K562 (cell line): ENCODE measurements at places on chromosomes 4 and X.

DNA sequence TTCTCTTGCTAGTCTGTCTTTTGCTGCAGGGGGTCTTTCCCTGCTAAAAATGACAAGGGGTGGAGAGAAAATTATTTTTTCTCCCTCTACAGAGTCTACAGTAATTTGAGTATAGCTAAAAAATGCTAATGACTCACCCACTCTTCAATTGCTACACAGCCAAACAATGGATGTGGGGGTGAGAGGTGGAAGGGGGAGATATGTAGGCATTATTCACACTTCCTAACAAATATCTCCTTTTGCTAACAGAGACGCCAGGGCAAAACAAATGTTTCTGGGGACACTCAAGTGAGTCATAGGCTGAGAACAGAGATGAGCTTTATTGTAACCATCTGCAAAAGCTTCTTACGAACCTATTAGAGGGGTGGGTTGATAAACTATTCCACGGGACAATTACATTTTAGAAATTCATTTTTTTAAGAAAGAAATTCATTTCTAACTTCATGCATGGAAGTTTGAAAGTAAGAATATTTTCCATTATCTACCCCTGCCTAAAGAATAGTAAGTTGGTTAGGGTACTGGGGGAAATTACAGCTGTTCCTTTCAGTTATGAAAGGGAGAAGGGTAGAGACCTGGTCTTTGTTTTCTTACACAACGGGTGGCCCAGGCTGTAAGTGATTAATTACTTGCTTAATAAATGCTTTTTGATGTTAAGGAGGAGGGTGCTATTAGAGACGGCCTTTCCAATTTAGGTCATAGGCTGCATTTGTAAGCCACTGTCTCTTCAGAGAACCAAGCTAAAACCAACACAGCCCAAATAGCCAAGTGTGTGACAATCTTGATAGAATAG, 12.8 kb downstream of the SCD5 start:
- DNase-seq: peak; percentile 22

DNA sequence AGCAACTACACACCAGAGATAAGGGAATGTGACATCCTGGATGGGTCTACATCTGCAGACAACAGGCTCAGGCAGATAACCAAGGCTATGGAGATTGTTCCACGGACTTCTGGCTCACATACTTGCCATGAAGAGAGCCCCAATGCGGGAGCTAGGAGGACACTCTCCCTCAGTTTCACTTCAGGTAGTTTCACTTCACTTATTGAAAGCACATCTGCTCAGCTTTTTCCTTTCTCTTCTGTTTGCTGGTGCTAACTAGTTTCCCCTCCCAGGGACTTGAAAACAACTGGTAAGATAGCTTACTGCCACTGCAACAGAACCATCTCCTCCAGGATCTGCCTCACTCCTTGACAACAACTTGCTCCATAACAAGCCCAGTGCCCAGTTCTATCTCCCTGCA, 1.4 kb upstream of the CT47C1 start:
- no peak for DNase-seq

DNA sequence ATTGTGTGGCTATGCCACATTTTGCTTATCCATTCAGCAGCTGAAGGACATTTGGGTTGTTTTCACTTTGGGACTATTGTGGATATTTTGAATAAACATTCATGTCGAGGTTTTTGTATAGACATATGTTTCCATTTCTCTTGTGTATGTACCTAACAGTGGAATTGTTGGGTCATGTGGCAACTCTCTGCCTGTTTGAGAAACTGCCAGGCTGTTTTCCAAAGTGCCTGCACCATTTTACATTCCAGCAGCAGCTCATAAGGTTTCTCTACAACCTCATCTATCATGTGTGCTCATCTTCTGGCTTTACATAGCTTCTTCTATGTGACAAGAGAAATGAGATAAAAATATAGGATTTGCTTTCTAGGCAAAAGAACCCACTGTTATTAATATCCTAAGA, 29.5 kb upstream of the TSPAN5 start:
- DNase-seq: no peak

- DNase-seq: no peak
These were observed 89.4 kb upstream of the DKK2 start for GRCh38 chr4:107125496-107125895.

DNA sequence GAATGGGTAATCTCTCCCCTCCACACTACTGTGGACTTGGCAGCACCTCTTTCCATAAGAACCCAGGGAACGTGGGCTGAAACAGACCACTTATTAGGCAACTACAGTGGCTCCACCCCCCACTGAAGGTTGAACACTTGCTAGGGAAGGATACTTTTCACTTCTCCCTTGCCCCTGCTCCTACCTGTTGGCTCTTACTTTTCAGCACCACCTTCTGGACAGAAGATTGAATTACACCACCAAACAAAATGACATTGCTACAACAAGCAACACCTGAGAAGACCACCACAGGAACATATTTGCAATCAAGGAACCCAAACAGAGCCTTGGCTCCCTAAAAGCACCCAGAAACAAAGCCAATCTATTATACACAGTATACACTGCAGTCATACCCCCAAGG, 132.1 kb upstream of the CXCL13 start:
- DNase-seq: peak; percentile 47

DNA sequence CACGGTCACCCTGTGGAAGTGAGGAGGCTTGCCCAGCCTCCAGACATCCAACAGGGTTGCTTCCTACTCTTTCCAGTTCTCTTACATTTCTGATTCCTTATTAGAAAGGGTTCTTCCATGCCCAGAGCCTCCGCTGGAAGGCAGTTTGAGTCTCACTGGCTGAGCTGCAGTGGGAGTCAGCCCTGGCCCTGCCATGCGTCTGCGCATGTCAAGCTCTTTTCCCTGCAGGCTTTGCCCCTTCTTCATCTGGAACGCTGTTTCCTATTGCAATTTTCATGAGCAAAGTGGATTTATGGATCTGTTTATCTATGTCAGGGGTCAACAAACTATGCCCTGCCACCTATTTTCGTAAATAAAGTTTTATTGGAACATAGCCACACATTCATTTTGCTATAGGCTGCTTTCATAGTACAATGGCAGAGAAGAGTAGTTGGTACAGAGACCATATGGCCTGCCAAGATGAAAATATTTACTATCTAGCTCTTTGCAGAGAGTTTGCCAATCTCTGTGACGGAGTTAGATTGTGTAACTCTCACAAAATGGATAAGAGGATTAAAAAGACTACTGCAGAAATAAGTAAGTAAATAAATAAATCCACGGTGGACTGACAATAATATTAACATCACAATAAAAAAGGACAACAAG, 3.9 kb upstream of the CHRNA9 start:
- no peak for DNase-seq

DNA sequence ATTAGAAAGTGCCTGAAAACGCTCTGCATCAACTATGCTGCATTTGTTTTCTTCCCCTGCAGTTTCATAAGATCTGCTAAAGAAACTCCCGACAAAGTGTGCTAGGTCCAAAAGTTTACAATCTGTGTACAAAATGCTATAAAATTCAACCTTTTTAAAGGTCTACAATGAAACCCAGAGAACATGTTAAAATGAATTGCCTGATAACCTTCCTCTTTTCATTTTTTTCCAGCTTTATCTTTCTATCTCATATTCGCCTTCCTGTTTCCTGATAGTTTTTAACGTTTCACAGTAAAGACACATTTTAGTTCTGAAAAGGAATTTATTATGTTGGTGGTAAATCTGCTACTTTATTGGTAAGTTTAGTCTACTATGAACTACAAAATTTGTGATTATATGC, 9.5 kb upstream of the HPGDS start:
- DNase-seq: no peak

GRCh38 chr4:81685104-81685503, 213.4 kb upstream of the RASGEF1B start:
- no peak for DNase-seq

DNA sequence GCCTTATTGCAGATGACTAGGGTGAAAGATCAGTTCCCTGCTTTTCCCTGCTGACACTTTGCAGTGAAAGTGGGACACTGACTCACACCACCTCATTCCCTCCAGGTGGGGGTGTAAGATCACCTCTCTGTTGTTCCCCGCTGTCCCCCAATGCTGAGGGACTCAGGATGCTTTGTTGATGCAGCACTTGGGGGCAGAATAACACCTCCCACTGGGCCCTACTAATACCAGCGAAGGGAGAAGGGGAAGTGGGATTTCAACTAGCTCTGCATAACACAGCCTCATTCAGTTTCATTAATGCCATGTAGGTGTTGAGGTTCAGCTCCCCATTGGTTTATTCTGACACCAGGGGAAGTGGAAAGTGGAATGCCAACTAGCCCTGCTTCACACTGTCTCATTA, 43.6 kb upstream of the IL1RAPL2 start:
- DNase-seq: no peak

- no peak for DNase-seq
These were observed 504.5 kb upstream of the GALNTL6 start for GRCh38 chr4:171308661-171309060.

DNA sequence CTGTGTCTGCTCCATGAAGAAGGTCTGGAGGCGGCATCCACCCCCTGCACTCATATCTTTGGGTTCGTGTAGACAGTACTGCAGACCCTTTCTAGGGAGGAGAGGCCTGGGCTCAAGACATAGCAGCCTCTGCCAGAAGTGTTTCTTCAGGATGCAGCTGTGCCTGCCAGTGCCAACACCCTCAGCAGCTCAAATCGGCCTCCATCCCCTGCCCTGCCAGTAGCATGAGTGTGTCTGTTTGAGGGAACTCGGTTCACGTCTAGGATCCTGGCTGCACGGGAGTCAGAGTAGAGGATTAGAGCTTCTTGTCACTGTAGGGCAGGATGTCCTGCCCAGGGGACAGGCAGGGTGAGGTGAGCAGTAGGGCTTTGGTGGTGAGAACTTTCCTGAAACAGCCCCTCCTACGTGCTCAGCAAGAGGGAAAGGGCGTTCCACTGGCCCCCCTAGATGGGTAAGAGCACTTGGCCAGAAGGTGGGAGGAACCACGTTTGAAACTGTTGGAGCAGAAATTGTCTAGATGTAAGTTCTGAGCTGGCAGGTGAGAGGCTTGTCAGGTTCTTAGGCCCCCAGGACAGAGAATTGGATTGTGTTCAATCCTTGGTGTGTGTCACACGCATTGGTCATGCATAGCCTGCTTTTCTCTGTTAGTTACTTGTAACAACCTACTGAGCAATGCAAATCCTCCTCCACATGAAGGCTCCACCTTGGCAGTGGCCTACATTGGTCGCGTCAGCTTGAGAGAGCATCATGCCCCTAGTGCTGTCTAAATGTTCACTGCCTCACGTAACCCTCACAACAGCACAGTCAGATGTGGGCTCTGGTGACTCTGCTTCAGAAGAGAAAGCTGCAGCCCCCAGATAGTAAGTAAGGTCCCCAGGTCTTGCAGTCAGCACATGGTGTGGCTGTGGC, 25.8 kb upstream of the FAM193A start:
- no peak for DNase-seq

- DNase-seq: no peak
These were observed 867.6 kb downstream of the FAT4 start for GRCh38 chr4:126182336-126182735.

- no peak for DNase-seq
These were observed 259.4 kb upstream of the PCDH7 start for GRCh38 chr4:30460818-30461217.

DNA sequence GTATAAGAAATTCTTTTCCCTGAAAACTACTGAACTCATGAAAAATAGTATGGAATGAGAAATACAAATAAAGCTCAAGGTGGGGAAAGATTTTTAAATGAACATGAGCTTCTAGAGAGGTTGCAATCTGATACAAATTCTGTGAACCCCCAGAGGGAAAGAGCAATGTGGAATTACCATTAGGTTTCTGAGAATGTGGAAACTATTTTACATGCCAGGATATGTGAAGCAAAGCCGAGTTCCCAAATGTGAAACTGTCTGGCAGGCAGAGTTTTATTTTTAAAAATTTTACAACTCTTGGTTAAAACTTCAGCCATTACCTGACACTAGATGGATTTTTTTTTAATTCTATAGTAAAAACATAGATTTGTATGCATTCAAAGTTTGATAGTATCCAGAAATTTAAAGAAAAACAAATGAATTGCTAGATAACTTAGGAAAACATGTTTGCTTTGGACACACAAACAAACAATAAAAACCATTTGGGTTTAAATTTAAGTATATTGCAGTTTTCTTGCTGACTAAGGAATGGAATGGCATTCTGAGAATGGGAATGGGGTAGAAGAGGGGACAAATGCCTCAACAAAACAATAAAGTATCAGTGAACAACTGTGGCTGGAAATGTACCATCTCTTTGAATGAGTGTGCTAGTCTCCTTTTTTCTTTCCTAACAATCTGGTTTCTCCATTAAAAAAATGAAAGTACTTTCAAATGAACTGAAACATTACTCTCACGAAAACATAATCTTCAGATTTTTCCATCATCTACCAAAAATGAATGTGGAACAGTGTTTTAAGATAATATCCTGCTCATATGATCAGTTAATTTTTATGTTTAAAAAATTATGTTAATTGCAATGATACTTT, 99.6 kb downstream of the PCDH18 start:
- DNase-seq: no peak

DNA sequence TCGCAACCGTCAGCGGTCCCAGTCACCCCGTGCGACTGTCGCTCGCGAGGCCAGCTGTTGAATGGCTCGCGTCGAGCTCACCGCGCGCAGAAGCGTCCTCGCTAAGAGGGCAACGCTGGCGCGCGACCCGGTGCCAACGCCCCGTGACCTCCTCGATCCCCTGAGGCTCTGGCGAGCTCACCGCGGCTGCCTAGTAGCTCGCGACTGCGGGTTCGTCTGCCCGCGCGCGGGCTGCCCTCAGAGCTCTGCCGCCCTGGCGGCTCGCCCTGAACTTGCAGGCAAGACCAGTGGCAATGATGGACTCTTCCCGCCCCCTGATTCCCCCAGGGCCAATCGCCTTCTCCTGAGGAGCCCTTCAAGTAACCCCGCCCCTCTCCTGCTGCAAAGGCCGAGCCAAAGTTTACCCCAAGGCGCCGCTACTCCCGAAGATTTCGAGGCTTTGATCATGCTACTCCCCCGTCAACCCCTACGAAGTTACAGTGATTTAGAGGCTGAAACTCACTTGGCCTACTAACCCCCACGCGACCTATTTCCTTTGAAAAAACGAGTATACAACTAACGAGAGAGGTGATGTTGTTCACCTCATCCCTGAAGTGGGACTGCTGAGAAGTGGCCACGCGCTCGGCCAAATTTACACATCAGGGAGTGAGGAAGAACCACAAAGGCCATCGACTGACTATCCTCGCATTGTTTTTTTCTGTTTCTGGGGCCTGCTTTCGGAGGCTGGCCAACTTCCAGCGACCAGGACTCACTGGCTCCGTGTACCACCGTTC, 37.5 kb downstream of the PGRMC1 start:
- DNase-seq: no peak
